ENCODE measurements at places on chromosomes 13 and 19.

DNA sequence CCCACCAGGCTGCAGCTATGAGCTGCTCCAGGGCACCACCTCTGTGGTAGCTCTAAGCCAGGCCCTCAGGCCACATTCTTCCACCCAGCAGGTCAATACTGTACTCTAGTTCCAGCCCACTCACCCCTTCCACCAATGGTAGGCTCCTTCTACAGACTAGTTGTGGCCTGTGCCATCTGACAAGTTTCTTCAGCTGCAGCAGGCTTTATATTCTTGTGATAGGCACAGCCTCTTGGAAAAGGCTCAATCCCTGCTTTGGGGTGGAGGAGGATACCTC lies 8.5 kb downstream of the MICU2 start:
- DNase-seq, result no peak

- no peak for DNase-seq
Measured at GRCh38 chr19:10602330-10603083, 15.4 kb upstream of the AP1M2 start.

DNA sequence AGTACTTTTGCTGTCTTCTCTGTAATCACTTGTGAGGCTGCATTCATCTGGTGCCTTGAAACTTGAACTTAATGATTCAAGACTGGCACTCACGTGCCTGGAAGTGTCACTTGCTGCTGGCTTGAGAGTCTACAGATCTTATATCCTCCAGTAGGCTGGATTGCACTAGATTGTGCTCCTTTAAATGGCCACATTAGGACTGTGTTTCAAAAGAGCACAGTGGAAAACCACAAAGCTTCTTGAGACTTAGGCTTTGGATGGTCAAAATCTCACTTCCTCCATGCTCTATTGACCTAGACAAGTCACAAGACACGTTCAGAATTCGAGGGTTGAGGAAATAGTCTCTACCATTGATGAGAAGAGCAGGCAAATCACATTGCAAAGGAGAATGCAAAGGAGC lies 1278.8 kb upstream of the MIR17HG start:
- no peak for DNase-seq

DNA sequence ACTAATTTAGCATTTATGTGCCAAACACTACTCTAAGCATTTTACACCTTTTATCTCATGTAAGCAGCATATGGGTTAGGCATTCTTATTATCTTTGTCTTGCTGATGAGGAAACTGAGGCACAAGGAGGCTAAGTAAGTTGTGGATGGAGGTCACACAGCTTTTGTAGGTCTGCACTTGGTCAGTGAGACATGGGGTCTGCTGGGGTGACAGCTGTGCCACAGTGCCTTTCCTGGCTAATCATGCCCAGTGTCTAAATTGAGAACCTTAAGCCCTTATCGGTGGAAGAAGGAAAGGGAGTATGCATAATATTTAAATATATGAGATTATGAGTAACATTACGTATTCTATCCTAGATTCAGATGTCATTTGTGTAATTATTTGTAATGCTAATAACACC lies 226.2 kb downstream of the GGACT start:
- no peak for DNase-seq

GRCh38 chr19:28710278-28710677 lies 502.7 kb downstream of the UQCRFS1 start:
- no peak for DNase-seq

GRCh38 chr19:40592170-40592569 lies 9.0 kb upstream of the LTBP4 start:
- no peak for DNase-seq

- DNase-seq, result no peak
Measured at GRCh38 chr13:21228738-21229137, 52.3 kb downstream of the MRPL57 start.

- no peak for DNase-seq
Measured at GRCh38 chr19:7987114-7987768, 18.2 kb downstream of the ELAVL1 start.
